COLO829 (cell line): ENCODE measurements at places on chromosomes 2 and 18.

GRCh38 chr2:64485961-64486360 lies 32.0 kb downstream of the LGALSL start:
- DNase-seq, result no peak

DNA sequence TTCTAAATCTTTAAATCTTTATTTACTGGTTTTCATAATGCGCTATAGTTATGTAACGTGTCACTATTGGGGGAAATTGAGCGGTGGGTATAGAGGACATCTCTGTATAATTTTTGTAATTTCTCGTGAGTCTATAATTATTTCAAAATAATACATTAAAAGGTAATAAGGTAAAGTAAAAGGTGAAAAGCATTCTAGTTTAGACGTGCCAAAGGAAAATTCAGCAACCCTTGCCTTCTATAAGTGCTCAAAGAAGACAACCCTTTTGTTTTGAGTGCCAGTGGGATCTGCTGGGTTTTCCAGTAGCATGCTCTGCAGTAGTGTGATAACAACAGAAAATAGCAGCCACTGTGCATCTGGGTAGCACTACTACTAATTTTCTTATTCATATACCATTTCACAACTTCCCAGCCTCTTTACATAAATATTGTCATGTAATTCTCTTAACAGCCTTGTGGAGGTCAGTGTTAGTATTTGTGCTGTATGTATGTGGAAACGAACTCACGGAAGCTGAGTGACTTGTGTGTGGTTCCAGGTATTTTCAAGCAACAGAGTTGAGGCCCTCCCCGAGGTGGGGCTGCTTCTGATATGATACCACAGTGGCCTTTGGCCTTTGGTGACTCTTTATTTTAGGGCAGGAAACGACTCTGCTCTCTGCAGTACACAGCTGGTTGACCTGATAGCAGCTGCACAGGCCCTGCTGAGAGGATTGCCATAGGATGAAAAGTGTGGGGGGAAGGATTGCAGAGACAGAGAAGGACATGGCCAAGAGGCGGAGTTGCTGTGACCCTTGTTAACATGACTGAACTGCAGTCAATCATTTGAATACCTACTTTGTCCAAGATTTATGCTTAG lies 104.5 kb downstream of the TDRD15 start:
- DNase-seq, result no peak

- DNase-seq, result no peak
Measured at GRCh38 chr2:42639340-42640077, 71.1 kb downstream of the MTA3 start.

DNA sequence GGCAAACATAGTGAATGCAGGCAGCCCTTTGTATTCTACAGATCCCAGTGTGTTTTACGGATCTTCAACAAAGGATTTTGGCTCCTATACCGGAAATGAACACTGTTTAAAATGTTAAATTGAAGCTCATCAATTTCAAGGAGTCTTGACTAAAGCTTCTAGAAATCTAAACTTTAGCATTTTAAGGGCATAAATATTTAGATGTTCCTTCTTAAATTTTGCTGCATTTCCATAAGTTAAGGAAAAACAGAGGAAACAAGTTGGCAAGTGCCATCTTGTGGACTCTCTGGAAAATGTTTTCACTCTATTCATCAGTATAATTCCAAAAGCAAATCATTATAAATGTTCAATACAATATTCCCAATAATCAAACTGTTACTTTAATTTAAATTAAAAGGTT lies 19.6 kb downstream of the CHN1 start:
- peak; percentile 32 for DNase-seq

GRCh38 chr2:120740765-120741524 lies 5.3 kb downstream of the GLI2 start:
- DNase-seq, result no peak

DNA sequence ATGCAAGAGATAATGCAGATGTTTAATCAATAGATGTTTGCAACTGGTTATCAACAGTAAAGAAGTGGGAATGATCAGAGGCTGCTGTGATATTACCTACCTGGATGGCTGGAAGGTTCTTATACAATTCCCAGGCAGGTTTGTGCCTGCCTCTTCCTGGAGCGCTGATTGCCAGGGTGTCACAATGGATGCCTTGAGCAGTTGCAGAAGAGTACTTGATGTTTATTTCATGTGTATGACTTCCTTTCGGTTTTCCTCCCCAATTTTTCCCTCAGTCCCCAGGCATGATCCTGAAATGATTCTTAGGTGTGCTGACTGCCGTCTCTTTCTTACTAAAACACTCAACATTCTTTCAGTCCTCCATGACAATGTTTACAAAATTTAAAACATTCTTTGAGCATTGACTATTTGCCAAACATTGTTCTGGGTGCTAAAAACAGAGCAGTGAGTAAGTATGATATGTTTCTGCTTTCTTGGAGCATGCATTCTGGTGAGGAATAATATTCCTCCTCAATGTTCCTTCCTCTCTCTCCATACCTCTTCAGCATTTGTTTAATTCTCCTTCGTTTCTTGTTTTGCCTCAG lies 416.6 kb upstream of the TRIB2 start:
- DNase-seq, result no peak

DNA sequence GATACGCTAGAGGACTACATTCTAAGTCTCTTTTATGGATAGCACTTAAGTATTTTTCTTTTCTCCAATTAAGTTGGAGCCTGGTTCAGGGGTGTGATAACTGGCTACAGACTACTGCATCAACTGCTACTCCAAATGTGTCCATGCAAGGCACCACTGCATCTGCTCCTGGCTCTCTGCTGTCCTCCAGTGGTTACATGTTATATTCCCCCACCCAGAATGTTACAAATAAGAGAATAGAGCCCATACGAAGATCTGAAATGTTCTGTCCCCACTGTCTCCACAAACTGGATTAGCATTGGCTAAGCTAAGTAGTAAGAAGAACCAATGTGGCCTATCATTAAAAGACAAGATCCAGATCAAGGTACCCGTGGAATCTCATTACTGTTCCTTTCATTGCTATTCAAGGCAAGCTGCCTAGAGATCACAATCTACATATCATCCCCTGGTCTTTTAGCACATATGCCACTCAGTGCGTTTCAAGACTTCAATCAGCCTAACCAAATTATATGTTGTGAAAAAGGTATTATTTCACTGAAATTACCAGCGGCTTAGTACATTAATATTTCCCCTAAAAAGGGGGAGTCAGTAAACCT lies 308.3 kb upstream of the SLC8A1 start:
- peak; percentile 41 for DNase-seq

- no peak for DNase-seq
Measured at GRCh38 chr2:97765933-97766332, 52.6 kb downstream of the ZAP70 start.

DNA sequence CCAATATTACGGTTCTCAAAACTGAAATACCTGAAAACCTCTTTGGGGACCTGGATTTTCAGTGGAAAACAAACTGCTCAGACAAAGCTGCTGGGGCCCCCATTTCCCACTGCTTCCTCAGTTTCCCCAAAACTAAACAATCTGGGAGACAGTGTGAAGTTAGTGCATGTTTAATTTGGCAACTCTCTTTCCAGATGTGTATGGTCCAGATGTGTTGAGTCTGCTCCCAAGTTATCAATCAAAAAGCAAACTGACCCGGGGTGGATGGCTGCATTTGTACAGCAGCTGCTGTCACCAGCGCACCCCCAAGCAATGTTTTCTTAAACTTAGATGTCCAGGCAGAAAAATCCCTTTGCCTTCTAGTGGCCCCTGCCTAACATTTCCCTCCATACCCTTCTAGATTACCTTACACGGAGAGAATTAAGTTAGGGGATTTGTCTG lies 136.9 kb downstream of the COPS8 start:
- no peak for DNase-seq

GRCh38 chr2:101115664-101116063 lies 35.5 kb downstream of the TBC1D8 start:
- no peak for DNase-seq

- no peak for DNase-seq
Measured at GRCh38 chr2:206282746-206283145, 8.3 kb downstream of the ZDBF2 start.

GRCh38 chr2:7037340-7038333 lies 120.4 kb downstream of the RNF144A start:
- DNase-seq, result peak; percentile 39

GRCh38 chr2:98698896-98699295 lies 32.0 kb downstream of the MGAT4A start:
- DNase-seq, result no peak

GRCh38 chr18:36403896-36404820 lies 106.6 kb downstream of the FHOD3 start:
- no peak for DNase-seq

- no peak for DNase-seq
Measured at GRCh38 chr2:85143463-85144082, 10.4 kb downstream of the TCF7L1 start.

DNA sequence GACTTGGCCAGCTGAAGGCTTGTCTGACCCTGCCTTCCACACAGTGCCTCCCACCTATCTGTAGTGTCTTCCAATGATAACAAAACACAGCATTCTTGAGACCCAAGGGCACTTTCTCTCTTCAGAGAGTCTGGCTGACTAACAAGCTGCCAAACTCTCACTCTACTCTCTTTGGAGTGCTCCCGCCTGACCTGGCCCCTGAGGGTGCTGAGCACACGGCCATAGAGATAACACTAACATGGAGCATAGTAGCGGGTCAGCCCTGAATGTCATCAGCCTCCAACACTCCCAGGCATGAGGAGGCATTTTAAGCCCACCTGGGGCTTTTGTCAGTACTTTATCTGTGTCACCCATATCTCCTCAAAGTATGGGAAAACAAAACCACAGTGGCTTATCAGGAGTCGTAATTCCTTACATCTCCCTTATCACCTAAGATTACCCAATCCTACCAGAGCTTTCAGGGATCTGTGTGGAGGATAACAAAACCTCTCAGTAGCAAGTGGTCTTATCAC lies 160.3 kb upstream of the TCF4 start:
- no peak for DNase-seq

GRCh38 chr18:78983512-78983911 lies 3.9 kb downstream of the SALL3 start:
- DNase-seq, result no peak

DNA sequence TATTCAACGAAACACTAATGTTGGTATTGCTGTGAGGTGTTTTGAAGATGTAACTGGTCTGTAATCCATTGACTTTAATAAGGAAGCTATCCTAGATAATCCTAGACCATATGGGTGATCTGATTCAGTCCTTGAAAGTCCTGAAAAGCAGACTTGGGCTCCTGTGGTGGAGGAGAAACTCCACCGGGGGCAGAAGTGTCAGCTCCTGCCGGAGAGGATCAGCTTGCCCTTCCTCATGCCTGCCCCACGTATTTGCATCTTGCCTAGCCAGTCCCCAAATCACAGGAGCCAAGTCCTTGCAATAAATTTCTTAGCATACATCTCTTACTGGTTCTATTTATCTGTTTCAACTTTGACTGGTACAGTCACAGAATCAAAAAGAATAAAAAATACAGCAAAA lies 144.2 kb upstream of the DLGAP1 start:
- DNase-seq, result no peak

- DNase-seq, result no peak
Measured at GRCh38 chr18:62744076-62744968, 29.0 kb downstream of the PHLPP1 start.

GRCh38 chr2:231454361-231454791 lies 9.9 kb downstream of the NCL start:
- DNase-seq, result no peak

DNA sequence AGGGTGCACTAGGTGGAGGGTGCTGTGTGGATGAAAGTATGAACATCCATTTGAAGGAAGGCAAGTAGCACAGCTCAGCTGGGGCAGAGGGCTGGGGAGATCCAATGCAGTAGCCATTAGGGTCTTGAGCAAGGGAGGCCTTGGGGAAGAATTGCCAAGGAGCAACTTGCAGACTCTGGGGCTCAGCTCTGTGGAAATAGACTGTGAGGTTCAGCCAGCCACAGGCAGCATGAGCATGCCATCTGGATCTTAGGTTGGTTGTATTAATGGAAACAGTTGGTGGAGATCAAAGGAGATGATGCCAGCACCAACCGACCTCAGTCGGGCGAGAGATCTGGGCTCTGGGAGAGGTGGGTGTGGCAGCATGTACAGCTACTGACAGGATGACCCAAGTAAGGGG lies 5.6 kb downstream of the ZAP70 start:
- DNase-seq, result no peak

DNA sequence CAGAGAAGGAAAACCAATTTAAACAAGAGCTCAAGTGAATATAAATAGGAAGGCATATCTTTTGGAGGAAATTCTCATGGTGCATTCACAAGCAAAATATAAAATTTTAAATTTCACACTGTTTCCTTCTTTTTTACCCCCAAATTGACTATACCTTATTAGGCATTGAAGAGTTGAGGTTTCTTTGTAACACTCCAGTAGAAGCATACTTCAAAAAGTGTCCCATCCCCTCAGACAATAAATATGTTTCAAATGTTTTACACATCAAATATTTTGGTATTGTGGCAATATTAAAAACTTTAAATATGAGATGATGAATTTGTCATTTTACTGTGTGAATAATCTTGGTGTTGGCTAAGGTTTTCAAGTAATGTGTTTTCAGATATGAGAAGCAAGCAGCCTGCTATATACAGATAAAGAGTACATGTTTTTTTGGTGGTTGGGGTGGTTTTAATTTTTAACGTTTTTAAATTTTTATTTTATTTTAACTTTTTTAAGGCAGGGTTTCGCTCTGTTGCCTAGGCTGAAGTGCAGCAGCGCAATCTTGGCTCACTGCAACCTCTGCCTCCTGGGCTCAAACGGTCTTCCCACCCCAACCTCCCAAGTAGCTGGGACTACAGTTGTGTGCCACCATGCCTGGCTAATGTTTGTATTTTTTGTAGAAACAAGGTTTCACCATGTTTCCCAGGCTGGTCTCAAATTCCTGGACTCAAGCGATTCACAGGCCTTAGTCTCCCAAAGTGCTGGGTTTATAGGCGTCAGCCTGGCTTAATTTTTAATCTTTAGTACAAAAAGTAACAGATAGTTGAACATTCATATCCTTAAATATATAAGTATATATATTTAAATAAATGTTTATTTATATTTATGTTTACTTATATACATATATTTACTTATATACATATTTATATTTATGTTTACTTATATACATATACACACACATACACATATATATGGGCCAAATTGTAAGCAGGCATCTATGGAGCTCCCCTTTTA lies 36.5 kb upstream of the DLX1 start:
- no peak for DNase-seq

- DNase-seq, result no peak
Measured at GRCh38 chr2:160917850-160918249, 242.4 kb upstream of the TANK start.

DNA sequence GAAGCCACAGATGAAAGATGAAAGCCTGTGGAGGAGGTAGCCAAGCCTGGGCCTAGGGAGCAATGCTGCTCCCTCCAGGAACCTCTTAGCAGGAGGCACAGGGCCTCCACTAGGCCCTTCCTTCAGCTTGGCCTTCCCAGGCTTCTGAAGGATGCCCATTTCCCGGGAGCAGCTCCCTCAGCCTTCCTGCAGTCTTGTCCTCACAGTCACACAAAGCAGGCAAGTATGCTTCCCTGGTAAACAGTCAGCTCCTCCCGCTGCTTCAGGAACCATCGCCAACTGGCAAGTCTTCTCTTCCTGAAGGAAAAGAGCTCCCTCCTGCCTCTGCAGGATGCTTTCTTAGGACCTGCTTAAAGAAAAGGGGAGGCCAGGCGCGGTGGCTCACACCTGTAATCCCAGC lies 53.2 kb downstream of the SMAD7 start:
- DNase-seq, result no peak
